ENCODE measurements at places on chromosomes 12 and 14.
A peak's percentile ranks its signal among the peaks of the same experiment; 100 is the strongest.

GRCh38 chr12:130162267-130162666 lies at the start of gene FZD10:
TSS of gene FZD10 (plus strand) at chr12:130162464. CDS start at chr12:130162943, 479 bp downstream.
- no peak for DNase-seq

- DNase-seq: no peak
Measured at GRCh38 chr14:30063746-30064145, 136.1 kb upstream of the PRKD1 start.

- no peak for DNase-seq
Measured at GRCh38 chr12:63990828-63991547, 146.5 kb downstream of the SRGAP1 start.

GRCh38 chr12:25682421-25682820 lies 129.3 kb upstream of the LMNTD1 start:
- no peak for DNase-seq

DNA sequence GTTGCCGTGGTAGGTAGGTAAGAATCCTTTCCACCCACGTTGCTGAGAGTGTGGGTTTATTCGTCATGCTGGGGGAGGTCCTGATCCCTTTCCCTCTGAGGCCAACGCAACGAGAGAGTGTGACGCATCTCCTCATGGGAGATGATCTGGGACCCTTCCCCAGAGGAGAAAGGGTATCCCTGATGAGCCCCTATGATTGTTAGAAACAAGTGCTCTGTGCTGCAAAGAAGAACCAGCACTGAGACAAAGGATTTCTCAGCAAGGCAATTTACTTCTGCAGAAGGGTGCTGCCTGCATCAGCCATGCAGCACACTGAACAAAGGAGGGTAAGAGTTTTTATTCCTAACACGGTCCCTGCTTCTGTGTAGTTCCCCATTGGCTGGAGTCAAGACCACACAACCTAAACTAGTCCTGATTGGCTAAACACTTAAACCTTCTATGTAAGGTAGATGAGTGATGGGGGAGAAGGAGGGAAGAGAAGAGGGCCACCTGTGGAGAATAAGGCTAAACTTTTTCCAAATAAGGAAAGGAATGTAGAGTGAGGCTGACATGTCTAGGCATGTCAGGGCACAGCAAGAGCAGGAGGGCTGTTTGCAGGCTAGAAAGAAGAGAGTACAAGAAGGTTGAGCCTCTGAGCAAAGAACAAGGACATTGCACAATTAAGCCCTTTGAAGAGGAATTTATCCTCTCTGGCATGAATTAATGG lies 21.3 kb downstream of the CLEC2A start:
- no peak for DNase-seq

GRCh38 chr14:35435177-35435576 lies 30.6 kb upstream of the NFKBIA start:
- DNase-seq: no peak

DNA sequence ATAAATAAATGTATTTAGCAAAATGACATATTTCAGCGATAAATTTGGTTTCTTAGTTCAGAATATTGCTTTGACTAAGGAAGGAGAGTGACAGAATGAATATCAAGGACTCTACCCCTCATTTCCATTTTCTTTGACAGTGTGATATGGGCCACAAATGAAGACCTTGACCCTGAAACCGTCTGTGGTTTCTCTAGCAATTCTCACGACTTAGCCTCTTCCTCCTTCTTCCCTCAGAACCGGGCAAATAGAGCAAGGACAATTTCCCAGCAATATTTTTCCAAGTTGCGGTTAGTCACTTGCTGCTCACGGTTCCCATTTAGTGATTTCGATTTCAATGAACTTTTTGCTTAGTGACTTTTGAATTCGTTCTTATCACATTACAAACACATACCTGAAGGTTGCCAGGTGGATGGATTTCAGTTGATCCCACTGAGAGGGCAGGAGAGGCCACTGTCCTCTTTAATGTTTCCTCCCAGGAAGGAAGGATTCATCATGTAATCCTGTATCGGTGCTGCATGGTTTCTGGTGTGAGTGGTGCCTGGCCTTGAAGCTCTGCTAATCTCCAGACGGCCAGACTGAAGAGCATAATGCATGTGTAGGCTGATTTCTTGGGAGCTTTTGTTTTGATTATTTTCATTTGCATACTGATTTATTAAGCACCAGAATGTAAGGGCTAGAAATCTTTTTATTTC lies 77.6 kb downstream of the CHST11 start:
- DNase-seq: no peak

DNA sequence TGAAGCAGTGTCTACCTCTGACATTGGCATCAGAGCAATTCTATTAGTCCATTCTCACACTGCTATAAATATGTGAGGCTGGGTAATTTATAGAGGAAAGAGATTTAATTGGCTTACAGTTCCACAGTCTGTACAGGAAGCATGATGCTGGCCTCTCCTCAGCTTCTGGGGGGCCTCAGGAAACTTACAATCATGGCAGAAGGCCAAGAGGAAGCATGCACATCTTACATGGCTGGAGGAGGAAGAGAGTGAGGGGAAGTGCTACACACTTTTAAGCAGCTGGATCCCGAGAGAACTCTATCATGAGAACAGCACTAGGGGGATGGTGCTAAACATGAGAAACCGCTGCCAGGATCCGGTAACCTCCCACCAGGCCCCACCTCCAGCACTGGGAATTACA lies 25.7 kb upstream of the SEL1L start:
- DNase-seq: no peak

- no peak for DNase-seq
Measured at GRCh38 chr14:48937541-48938195, 648.5 kb downstream of the RPS29 start.

DNA sequence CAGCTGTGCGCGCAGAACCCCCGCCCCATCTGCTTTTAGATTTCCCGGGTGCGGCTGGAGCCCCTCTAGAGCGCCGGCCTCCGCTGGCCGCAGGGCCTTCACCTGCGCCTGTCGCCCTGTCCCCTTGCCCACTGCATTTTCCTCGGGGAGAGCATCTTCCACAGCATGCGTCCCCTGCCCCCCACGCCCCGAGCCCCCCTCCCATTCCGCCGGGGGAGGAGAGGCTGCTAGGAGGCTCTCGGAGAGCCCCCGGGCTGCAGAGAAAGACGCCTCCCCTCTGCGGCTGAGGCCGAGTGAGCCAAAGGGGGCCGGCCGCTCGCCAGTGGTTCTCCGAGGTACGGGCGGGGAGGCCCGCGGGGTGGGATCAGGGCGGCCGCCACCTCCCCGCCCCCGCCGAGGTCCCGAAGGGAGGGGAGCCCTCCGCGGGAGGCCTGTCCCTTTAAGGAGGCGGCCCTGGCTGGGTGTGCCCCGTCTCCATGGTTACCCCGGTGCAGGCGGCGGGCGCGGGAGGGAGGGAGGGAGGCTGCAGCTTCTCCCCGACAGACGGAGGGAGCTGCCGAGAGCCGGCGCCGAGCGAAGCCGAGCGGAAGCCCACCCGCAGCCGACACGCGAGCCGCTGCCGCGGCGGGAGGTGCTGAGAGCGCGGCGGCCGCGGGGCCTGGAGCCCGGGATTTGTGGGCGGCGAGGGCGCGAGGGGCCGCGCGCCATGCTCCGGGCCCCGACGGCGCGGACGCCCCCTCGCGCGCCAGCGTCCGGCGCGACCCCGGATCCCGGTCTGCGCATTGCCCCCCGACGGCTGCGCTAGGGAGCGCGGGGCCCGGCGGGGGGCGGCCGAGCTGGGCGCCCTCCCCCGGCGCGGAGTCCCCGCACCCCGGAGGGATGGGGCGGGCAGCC lies at the start of gene KCNH3:
KCNH3 (plus strand) TSS at position 521 of the 894 bp plus-strand sequence. CDS start 387 bp downstream, outside the sequence.
- DNase-seq: peak; percentile 79

GRCh38 chr12:66092559-66093269 lies 37.8 kb downstream of the LLPH start:
- DNase-seq: no peak

DNA sequence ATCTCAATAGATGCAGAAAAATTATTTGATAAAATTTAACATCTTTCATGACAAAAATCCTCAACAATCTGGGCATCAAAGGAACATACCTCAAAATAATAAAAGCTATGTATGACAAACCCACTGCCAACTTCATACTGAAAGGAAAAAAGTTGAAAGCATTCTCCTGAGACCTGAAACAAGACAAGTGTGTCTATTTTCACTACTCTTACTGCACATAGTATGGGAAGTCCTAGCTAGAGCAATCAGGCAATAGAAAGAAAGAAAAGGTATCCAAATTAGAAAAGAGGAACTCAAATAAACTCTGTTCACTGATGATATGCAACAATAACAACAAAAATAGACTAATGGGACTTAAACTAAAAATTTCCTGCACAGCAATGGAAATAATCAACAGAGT lies 90.1 kb downstream of the SLCO1B1 start:
- no peak for DNase-seq

- DNase-seq: no peak
Measured at GRCh38 chr12:109503611-109504010, 26.2 kb downstream of the UBE3B start.

DNA sequence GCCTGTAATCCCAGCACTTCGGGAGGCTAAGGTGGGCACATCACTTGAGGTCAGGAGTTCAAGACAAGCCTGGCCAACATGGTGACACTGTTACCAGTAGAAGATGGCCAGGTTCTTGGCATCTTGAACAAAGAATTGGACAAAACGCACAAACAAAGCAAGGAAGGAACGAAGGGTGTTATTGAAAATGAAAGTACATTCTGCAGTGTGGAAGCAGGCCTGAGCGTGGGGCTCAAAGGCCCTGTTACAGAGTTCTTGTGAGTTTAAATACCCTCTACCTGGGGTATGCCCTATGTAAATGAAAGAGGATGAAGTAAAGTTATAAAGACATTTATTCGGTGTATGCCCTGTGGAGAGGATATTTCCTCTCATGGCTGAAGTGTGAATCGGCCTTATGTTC lies 20.8 kb upstream of the CDK17 start:
- no peak for DNase-seq

GRCh38 chr12:46370792-46371717 lies 1.5 kb downstream of the SLC38A2 start:
- DNase-seq: peak; percentile 84

DNA sequence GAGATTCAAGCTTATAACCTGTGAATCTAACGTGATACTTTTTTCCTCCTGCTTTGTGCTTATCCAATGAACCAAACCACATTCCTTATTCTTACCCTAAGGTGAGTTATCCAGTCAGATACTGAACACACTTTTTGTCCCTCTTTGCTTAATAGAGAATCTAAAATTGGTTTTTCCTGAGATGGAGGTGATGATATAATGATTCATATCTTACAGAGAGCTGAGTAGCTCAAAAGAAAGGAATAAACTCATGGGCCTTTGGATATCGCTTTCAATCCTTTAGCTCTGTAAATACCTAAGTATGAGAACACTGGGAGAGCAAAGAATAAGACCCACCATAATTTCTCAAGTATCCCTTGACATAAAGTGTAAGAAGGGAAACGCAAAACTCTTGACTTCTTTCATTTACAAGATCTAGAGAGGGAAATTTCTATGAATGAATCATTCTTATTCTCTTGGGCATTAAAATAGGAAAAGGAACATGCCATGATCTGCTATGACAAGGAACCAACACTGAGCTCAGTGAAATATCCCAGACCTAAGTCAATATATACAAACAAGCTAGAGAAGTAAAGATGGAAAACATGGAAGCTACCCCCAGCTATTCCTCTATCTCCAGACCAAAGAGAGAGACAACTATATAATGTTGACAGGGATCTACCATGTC lies 81.8 kb upstream of the STAC3 start:
- DNase-seq: no peak

DNA sequence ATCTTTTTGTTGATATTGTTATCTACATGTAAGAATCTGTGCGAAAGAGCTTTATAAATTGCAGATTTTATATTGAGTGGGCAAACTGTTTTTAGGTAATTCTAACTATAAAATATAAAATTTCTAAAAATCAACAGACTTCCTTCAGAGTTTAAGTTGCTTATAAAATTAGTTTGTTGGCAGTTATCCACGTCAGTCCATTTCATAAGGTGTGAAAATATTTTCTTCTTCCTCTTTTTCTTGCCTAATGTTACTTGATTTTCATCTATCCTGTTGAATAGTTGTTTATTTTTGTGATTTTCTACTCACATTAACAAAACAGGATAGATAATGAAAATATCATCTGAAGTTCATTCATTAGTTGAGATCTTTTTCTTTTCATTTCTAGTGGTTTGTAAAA lies 58.0 kb downstream of the RASSF8 start:
- DNase-seq: no peak

DNA sequence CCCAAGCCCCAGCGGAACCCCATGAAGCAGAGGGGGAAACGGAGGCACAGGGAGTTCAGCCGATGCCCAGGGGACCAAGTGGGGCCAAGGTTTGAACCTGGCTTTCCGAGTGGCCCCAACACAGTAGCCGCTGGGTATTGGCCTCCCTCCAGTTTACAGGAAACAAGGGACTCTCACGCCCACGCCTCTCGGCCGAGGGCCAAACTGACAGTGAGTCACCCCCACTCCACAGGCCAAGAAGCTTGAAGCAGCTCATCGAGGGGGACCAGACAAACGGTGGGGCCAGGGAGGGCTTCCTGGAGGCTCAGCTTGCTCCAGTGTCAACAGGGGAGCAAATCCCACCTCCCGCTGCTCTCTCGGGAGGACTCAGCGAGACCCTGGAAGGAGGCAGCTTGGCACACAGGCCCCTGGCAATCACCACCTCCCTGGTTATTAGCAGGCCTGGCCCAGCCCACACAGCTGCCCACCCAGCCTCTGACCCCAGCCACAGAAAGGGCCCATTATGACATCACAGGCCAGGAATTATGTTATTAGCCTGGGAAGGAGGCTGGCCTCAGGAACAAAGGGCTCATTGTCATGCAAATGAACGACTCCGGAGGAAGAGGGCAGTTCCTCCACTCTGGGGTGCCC lies 54.6 kb downstream of the NCOR2 start:
- DNase-seq: no peak

- no peak for DNase-seq
Measured at GRCh38 chr12:11812586-11813437, 163.3 kb downstream of the ETV6 start.

DNA sequence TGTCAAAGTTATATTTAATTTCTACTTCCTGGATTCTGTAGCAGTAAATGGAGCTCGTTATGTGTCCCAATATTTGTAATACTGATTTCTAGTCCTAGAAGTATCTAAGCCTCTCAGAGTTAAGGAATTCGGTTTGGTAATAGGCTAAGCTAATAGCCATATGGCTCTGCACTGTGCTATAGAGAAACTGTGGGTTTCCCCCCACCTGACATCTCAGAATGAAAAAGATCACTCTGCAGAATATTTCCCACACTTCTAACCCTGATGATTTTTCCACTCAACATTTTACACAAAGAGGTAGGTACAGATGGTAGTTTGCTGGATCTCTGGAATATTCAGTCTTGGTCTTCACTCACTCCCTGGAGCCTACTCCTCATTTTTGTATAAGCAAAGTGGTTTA lies 71.2 kb downstream of the BORCS5 start:
- DNase-seq: no peak

GRCh38 chr12:26845057-26845666 lies 12.2 kb upstream of the ITPR2 start:
- no peak for DNase-seq

- DNase-seq: no peak
Measured at GRCh38 chr12:102374190-102374589, 106.2 kb downstream of the IGF1 start.

GRCh38 chr12:76548222-76548837 lies 11.2 kb downstream of the OSBPL8 start:
- no peak for DNase-seq

GRCh38 chr12:19954163-19954562 lies 414.2 kb upstream of the PDE3A start:
- DNase-seq: no peak

- DNase-seq: no peak
Measured at GRCh38 chr12:116395396-116395795, 117.9 kb upstream of the MED13L start.
